ENCODE measurements at places on chromosomes 5 and 9. TPM values are rescaled to one million over a fixed set of nuclear protein-coding genes. Genes with fewer than 3 reads are reported as not detected.

The SOHLH1 gene
- total RNA-seq: not detected

The RNF183 gene
- total RNA-seq: not detected

The FOXI1 gene
- not detected for total RNA-seq

The SIT1 gene
- total RNA-seq: not detected

The ZNF454 gene
- not detected for total RNA-seq

The CTXN3 gene
- not detected for total RNA-seq

Measured in A549 treated with Mapracorat at 1 μM for 4 hours (cell line).